ENCODE measurements at places on chromosomes 4 and X.
A peak's percentile ranks its signal among the peaks of the same experiment; 100 is the strongest.

GRCh38 chr4:156942991-156943390, 28.6 kb downstream of the PDGFC start:
- no peak for DNase-seq

- no peak for DNase-seq
Measured at GRCh38 chrX:37816766-37817165, 30.6 kb downstream of the DYNLT3 start.

DNA sequence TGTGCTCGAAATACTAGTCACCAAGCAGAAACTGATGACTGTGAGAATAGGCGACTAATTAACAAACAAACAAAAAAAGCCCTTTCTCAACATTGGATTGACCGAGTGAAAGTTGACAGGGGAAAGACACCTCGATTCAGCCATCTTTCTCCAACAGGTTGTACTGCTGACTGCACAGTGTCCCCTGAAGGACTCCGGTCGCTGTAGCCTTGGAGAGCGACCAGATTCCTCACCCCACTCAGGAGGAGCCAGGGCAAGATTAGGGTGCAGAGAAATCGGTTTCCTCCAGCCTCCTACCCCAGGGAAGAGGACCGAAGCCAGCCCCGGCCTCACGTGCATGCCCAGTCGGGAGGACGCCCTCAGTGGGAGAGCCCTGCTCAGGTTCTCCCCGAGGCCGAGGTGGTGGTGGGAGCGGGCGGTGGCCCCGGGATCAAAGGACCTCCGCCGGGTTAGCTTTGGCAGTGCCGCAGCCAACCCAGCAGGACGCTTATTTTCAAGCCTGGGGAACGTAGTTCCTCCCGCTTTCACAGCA, 1.1 kb upstream of the RAP1GDS1 start:
- DNase-seq, result no peak

GRCh38 chr4:8745826-8746225, 125.8 kb downstream of the HMX1 start:
- DNase-seq, result no peak

DNA sequence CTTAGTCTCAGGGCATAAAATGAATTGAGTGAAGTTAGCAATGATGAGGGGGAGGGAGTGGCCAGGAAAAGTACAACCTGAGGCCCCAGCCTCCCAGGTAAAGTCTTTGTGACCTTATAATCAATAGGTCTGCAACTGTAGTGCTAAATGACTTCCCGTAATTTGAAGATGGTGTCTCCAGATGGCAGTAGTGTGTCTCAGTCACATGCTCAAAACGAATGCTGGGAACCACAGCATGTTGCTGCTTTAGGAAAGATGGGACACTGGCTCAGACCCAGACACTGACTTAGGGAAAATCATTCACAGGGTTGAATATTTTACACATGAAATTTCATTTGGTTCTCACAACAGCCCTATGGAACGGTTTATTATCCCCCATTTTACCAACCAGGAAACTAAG, 10.3 kb downstream of the SRPX2 start:
- DNase-seq, result no peak

DNA sequence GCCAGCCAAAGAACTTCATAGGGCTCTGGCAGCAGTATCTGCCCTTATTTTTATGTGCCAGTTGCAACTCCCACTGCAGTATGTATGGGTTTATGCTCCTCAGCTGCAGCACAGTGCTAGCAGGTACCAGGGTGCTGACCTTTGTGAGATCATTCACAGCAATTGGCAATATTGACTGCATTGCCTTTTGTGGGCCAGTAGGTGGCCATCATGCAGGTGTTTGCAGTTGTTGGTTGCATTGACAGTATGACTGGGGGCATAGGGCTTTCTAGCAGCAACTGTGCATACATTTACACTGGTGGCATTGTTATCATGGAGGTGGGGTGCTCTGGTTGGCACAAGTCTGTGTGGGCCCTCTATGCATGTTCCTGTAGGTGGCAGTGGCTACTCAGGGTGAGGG, 42.5 kb downstream of the FAAH2 start:
- no peak for DNase-seq

DNA sequence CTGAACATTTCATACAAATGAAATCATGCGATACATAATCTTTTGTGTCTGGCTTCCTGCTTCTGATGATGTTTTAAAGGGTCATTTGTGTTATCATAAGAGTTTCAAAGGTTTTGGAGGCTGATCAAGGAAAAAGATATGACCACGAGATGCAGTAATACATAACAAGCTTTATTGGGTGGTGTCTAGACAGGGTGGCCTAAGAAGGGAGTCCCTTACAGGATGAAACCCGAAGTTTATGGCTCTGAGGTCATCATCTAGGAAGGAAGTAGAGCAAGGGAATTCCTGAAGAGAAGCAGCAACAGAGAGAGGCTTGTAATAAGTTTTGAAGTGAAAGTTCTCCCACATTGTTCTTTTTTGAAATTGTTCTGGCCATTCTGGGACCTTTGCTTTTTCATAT, 40.8 kb upstream of the SOD3 start:
- no peak for DNase-seq

DNA sequence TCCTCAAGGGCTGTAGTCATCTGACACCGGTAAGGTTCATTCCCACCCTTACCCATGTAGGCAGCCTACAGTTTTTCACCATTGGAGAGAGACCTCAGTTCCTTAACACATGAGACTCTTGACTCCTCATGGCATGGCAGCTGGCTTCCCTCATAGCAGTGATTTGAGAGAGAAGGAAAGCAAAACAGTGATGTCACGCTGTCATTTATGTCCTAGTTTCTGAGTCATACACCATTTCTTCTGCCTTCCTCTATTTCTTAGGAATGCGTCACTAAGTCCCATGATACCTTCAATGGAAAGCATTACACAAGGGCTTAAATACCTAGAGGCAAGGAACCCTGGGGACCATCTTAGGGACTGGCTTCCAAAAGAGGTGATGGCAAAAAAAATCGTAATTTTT, 226.1 kb downstream of the SPCS3 start:
- no peak for DNase-seq

DNA sequence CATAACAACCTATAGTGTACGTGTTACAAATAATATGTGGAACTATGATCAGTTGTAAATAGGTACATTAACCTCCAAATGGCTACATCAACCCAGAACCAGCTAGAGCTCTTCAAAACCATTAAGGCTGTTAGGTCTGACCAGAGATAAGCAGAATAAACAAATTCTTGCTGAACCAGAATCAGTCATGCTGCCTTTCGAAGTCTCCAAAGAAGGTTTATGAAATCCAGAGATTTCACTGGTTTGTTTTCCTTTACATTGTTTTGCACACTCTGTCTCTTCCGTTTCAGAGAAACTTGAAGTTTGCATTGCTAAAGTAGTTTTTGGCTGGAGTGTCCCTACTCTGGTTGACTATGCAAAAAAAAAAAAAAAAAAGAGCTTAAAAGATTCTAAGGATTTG, 177.3 kb upstream of the SLIT2 start:
- DNase-seq, result no peak

GRCh38 chr4:123705419-123705818, 308.8 kb downstream of the SPRY1 start:
- no peak for DNase-seq

DNA sequence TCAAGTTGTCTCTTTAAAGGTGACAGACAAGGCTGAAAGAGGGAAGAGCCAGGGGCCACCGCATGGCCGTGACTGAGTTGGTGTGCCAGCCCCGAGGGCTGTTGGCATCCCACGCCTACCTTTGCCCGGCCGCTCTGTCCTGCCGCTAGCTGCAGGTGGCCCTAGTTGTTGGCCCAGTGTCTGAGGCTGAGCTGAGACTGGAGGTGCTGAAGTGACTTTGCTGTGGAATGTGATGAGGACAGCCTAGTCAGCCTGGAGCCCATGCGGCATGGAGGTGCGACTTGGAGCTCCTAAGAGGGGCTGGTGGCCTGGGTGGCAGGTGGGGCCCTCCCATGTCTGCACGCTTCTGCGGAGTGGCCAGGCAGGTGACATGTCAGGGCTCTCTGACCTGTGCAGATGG, 6.6 kb downstream of the TADA2B start:
- DNase-seq, result no peak

GRCh38 chr4:139555705-139556070, 331 bp downstream of the SETD7 start:
- no peak for DNase-seq

- DNase-seq, result no peak
Measured at GRCh38 chr4:13493793-13494192, 9.7 kb upstream of the RAB28 start.

DNA sequence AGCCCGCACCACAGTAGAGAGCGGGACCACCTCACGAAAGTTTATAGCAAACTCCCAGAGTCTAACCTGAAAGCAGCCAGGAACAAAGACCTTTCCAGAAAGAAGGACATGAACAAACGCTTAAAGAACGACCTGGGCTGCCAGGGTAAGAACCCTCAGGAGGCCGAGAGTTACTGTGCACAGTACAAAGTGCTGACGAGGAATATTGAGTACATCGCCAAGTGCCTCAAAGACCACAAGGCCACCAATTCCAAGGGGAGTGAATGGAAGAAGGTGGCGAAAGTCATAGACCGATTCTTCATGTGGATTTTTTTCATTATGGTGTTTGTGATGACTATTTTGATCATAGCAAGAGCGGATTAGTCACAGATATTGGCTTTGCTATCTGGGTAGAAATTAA, 19.0 kb downstream of the CHRNA9 start:
- DNase-seq, result no peak

- no peak for DNase-seq
Measured at GRCh38 chrX:31353095-31353494, 281.3 kb upstream of the FTHL17 start.

GRCh38 chr4:33746979-33747378, 2497.3 kb downstream of the ARAP2 start:
- no peak for DNase-seq

GRCh38 chr4:24044610-24045589, 155.1 kb upstream of the PPARGC1A start:
- no peak for DNase-seq

DNA sequence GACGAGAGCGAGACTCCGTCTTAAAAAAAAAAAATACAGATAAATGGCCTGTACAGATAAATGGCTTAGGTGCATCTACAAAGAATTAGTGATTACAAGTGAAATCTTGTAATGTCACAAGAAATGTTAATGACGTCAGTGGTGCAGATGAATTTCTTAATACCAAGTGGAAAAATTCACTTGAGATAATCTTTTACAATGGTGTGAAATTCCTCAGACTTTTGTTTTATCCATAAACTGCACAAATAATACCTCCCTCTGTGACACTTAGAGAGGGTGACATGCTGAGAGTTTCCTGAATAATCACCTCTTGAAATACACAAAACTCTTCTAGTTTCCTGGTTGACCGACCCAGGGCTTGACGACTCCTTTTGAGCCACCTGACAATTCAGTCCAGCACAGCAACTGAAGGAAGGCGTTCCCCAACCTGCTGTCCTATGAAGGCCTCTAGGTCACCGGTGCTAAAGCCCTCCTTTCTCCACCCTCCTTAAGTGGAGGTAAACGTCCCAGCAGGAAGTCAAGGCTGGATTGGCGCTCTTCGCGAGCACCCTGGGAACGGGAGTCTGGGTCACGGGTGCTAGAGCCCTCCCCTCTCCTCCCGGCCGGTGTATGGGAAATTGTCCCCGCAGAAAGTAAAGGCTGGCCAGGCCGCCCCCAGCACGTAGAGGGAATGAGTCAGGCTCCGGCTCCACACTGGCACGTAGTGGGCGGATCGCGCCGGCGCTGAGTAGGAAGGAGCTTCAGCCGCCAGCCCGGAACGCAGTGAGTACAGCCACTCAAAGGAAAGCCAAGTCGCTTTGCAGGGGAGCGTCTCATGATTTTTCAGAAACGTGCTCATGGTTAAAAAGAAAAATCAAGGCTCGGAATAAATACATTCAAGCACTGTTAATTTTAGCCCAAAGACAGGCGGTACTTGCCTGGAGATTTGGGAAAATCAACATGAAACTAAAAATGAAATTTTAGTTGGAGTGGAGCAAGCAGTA, at the start of gene TMEM144:
Gene TMEM144 (plus strand): TSS at position 662 of the 983 bp plus-strand sequence. CDS start 2,182 bp downstream, outside the sequence.
- peak; percentile 45 for DNase-seq

- DNase-seq, result no peak
Measured at GRCh38 chr4:36115312-36115711, 129.0 kb downstream of the ARAP2 start.

DNA sequence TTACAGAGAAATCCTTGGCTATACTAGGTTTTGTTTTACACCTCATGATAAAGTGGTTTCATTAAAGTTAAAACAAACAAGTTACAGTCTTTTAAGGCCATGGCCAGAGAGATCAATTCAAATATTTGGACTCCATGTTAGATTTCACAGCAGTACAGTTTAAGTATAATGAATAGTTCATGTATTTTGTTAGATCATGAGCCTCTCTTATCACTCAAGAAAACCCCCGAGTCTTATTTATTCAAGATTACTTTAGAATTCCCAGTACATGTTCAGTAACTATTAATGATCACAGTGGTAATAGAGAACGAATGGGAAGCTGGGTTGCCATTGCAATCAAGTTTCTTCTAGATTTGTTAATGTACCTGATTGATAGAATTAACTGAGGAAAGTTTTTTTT, 15.2 kb downstream of the PDLIM5 start:
- no peak for DNase-seq

DNA sequence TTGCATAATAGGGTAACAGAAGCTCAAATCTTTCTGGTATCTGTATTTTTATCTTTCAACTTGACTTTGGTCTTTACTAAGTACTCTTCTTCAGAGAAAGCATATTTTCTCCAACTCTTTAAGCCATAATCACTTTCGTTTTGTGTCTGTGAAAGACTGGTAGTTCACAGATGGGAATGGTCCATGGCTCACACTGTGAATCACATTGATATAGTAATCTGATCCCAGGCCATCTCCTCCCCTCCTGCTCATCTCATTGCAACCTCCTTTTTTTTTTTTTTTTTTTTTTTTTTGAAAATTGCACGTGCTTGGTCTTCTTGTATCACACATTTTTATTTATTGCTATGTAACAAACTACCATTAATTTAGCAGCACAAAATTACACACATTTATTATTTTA, 694.5 kb upstream of the SLIT2 start:
- DNase-seq, result no peak

- DNase-seq, result no peak
Measured at GRCh38 chr4:24179201-24179840, 289.5 kb upstream of the PPARGC1A start.
